ENCODE measurements at places on chromosomes 6 and 20. TPM values are rescaled to one million over a fixed set of nuclear protein-coding genes. Genes with fewer than 3 reads are reported as not detected.

EFHC1 gene
- total RNA-seq, result 21.6 TPM

- DNase-seq, result no peak
Observed at GRCh38 chr6:27667657-27668441, 194.9 kb upstream of the ZNF184 start.

- no peak for DNase-seq
Observed at GRCh38 chr6:116512111-116512559, 696 bp downstream of the CALHM5 start.

GRCh38 chr6:30169658-30170614 lies 6.6 kb downstream of the TRIM15 start:
- no peak for DNase-seq
